AG04449 (cell line): ENCODE measurements at places on chromosomes 3 and 15.

DNA sequence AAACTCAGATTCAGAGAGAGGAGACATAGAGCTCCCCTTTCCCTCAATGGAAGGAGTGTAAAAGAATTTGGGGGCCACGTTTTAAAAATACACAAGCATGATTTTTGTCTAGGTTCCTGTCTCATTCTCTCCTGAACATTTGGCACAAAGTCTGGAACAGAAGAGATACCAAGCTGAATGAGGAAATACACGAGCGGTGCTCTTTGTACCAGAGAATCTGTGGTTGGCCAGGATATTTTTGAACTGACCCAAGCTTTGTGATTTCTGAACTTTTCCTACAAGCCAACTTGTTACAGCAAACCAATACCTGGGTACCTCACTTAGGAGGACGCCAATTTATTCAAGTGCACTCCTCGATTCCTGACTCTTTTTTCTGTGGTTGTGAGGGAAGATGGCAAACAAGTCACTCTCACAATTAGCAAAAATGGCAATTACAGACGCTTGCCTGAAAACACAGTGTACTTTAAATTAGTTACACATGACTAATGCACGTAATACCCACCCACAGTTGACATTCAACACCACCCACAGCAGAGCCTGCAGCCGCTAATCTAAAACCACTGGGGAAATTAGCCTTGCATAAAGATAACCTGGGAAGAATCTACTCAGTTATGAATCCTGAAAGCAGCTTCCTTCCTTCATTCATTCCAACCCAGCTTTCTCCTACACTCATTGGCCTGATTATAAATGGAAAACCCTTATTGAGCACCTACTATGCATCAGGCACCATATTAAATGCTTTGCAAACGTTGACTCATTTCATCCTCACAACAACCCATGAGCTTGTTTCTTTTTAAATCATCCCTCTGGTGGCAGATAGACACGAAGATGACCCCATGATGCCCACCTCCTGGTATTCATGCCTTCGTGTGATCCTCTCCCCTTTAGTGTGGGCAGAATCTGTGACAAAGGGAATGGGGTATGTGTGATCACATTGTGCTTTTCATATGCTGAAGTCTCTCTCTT, 293.5 kb downstream of the KBTBD8 start:
- no peak for DNase-seq

GRCh38 chr3:193346259-193346658, 32.3 kb downstream of the ATP13A5 start:
- DNase-seq, result no peak

DNA sequence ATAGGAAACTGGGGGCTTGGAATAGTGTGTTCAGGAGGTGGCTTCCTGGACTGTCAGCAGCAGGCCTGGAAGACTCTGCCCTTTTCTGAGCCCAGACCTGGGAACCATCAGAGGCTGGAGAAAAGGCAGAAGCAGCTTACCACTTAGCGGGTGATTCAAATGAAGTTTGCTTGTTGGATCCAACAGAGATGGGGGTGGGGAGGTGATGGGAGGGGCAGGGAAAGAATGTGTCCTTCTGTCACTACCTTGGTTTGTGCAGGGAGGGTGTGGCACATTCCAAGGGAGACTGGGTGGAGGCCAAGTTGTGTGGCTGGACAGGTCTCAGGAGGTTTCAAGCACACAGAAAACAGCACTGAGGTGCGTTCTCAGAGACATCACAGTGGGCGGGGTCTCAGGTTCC, 58.8 kb downstream of the TRAK1 start:
- no peak for DNase-seq

DNA sequence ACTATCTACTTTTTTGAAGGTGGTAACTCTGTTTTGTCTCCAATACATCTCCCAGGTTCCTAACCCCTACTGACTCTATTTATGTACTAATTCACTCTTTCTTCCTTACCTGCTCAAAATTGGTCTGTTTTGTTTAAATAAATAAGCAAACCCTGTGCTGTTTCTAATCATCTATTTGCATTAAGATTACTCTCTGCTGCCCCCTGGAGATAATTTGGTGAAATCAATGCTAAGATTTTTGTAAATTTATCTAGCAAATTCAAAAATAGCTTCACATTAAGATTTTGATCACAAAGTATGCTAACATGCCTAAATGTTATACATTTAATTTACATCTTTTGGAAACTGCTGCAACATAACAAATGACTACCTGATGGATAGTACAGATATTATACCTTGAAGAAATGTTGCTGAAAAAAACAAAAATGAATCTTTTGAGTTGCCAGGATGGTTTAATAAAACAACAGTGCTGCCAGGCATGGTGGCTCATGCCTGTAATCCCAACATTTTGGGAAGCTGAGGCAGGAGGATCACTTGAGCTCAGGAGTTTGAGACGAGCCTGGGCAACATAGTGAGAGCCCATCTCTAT, 4.4 kb upstream of the CD200R1 start:
- peak; percentile 5 for DNase-seq

DNA sequence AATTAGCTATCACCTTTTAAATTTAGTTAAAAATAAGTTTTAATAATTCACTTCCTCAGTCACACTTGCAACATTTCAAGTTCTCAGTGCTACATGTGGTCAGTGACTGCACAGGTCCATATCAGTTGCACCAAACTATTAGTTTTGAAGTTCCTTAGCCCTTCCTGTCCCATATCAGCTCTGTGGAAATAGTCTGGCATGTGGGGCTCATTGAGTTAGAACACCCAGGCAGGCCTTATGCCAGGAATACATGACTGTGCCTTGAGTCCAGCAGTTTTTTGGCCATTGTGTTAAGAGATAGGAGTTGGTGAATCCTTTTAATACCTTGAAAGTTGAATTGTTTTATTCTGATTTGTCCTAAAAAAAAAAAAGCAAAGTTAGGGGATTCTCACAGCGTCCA, 153.7 kb upstream of the BFSP2 start:
- no peak for DNase-seq

DNA sequence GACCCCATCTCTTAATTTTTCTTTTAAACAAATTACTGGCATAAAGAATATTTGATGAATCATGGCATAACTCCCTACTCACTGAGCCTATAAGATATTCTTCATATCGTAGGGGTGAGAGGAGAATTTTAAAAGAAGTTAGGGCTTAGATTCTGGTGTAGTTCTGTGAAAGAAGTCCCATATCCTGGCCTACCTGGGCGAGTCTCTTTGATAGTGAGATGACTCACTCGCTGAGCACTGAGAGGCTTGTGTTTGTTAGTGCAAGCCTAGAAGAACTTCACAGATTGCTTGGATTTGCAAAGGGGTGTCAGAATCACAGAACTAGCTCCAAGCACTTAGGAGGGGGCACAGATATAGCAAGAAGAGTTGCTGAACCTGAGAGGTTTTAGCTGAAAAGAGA, 133.8 kb upstream of the TMC3 start:
- DNase-seq, result no peak

DNA sequence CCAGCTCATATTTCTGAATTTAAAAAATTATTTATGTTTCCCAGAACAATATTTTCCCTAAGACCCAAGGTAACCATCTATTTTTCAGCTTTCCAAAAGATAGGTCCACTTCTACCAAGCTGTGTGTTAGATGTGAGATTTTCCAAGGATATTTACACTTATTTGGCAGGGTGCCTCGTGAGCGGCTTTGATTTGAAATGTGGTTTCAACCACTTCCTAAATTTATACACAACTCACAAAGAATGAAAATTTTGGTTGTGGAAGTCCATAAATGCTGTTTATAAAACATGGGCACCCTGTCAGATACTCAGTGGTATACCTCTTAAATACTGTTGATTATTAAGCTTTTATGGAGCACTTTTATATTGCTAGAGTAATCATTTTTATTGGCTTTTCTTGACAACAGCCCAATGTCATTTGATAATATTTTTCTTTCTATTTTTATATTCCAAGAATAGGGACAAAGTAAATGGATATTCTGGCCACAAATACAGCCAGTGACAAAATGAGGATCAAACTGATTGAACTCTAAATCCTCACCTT, 57.6 kb downstream of the GAP43 start:
- no peak for DNase-seq

DNA sequence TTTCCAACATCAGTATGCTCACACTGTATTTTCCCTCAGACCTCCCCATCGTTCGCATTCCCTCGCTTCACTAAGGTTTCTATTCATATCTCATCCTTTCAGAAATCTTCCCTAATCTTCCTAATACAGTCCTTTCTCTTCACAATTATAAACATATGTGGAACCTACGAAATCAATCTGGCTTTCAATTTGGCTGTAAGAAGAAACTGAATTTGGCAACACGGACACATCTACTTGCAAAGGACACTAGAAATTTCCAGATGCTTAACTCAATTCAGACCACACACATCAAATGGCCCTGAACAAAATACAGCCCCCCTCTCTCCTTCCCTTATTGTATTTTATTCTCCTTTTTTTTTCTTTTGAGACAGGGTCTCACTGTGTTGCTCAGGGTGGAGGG, 39.1 kb upstream of the TM4SF19 start:
- DNase-seq, result no peak

DNA sequence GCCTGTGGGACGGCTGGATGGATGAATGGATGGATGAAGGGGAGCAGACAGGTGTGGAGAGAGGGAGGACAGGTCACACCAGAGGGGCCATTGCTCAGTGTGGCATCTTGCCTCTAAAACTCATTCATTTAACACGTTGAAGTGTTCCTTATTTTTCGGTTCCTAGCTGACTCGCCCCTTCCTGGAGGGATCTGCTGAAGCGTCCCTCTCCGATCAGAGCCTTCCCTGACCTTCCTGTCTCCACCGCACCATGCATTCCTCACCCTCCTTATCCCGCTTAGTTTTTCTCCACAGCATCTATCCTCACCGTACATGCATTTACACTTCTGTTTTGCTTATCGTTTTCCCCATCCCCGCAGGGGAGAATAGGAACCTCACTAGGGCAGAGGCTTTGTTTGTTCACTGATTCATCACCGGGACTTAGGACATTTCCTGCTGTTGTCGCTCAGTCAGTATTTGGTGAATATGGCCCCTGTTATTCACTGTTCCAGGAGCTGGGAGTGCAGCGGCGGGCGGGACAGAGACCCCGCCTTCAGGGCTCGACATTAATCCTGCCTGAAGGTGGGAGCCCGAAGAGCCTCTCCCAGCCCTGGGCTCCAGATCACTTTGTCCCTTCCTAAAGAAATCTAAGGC, 32.0 kb downstream of the FOXL2 start:
- no peak for DNase-seq

DNA sequence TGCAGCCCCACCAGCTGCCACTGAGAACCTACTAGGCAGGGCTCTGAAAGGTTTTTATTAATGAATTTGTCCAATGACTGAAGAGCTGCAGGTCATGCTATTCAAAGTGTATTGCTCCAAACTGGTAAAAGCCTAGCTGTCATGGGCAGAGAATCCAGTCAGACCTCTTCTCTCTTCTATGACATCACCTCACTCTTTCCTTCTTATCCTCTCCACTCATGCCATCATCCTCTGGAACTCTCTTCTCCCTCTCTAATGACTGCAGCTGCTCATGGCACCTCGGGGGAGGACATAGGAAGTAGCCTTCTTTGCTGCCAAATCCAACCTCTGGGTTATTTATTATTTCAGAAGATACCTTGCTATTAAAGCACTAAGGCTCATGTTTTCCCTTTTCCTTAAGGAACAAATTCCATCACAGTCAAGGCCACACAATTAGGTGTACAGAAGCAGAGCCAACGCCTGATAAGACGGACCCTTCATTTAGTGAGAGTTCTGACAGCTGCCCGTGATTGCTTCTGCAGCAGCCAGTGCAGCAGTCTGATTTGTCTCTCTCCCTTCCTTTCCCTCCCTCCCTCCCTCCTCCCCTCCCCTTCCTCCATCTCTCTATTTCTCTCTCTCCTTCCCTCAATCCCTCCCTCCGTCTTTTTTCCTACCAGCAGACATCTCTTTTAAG, 87.0 kb upstream of the ONECUT1 start:
- no peak for DNase-seq
